ENCODE measurements at places on chromosomes 3 and 15. TPM values are rescaled to one million over a fixed set of nuclear protein-coding genes. Genes with fewer than 3 reads are reported as not detected.

- no peak for DNase-seq
Observed at GRCh38 chr15:62770752-62771151, 271.8 kb upstream of the TPM1 start.

DNA sequence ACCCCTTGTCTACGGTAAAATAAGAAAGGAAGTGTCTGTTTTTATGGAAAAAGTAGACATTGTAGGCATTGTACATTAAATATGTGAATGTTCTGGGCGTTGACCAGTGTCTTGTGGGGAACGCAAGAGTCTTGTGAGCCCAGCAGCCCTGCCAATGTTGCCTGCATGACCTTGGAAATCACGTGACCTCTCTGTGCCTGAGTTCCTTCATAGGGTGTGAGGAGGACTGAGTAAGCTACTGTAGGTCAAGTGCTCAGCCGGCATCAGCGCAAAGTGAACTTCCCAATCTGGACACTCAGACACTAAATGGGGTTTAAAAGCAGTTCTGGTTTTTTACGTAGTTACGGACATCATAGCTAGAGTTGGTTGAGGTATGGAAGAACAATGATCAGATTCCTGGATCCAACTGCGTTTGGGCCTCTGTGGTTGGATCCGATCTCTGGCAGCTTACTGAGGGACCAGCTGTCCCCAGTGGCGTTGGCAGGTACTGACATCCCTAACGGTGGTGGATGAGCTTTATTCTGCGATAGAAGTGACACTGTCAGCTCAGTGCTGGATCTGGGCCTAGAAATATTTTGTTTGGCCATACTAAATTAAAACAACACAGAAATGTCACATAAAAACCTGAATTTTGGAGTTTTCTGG lies 63.8 kb downstream of the SPSB4 start:
- DNase-seq, result no peak

- no peak for DNase-seq
Observed at GRCh38 chr3:37295925-37296324, 121.5 kb upstream of the LRRFIP2 start.

- DNase-seq, result no peak
Observed at GRCh38 chr3:165196577-165197480, 645 bp upstream of the SLITRK3 start.

- peak; percentile 72 for DNase-seq
Observed at GRCh38 chr3:192851821-192852372, 65.8 kb downstream of the MB21D2 start.

GRCh38 chr3:124927574-124928045 lies 6.9 kb downstream of the MUC13 start:
- no peak for DNase-seq

HIGD2B gene
- total RNA-seq, result not detected
